AG08396 (cell line): ENCODE measurements at places on chromosomes 16 and 17.

- no peak for DNase-seq
These were observed 78.2 kb downstream of the CRISPLD2 start for GRCh38 chr16:84897911-84898377.

- no peak for DNase-seq
These were observed 604.3 kb upstream of the CA10 start for GRCh38 chr17:52762794-52763167.

- DNase-seq, result no peak
These were observed 8.6 kb upstream of the PECAM1 start for GRCh38 chr17:64399071-64399766.

- peak; percentile 42 for DNase-seq
These were observed 47.7 kb upstream of the XYLT1 start for GRCh38 chr16:17518441-17518840.

DNA sequence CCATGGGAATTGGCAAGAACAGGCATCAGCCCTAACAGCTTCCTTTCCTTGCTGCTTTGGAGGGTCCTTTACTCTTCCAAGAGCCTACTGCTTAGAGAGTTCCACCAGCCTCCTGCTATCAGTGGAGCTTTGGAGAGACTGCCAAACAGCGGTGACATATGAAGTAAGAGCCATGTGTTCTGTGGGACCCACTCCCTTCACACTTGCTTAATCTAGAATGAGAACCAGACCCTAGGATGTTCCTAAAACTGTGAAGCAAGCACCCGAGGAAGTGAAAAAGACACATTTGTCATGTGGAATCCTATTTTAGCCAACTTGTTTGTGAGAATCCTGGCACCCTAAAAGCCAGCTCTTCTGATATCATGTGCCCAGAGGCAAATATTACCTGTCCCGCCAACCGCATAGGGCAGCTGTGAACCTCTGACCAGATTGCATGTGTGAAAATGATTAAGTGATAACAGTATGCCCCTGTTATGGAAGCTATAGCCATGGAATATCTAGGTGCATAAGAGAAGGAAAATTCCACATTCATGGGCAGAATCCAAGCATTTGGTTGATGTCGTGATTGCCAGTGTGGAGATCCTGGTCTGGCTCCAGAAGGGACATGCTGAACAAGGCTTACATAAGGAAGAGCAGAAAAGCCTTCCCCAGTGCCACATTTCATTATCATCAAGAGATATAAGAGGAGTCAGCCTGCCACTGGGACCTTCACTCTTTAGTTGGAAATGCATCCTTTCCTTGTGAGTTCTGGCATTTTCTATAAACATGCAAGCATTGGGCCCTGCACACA lies 18.7 kb downstream of the RCVRN start:
- no peak for DNase-seq

DNA sequence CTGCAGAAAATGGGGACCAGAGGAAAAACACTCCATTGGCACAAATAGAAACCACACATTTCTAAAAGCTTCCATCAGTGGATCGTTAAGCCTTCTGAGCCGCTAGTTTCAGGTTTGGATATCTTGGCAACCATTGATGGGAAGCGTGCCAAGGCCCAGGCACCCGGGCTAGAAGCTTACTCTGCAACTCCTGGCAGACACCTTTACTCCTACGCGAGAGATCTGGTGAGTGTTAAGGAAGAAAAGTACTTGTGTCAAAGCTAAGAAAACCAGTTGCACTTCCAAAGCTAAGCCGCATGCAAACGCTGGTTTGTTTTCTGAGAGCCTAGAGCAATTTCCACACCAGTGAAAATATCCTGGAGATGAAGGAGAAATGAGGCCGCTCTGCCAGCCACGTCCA lies 472.4 kb downstream of the PMP22 start:
- no peak for DNase-seq

GRCh38 chr17:79126139-79126538 lies 51.5 kb downstream of the ENGASE start:
- DNase-seq, result no peak

DNA sequence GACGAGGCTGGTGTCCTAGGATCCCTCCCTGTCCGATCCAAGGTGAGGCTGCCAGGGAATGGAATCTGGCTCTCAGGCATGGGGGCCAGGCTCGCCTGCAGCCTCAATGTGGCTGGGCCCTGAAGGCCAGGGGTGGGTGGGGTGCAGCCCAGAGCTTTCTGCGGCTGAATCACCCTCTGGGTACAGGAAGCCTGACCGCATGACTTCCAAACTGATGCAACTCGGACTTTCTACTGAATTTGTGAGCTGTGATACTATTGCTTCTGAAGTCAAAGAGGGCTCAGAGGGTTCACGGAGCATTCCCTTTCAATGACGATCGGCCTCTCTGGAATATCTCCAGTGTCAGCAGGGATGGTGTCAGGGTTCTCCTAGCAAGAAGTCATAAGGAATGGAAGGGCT lies 123.7 kb downstream of the METRNL start:
- DNase-seq, result peak; percentile 89

GRCh38 chr16:9134739-9135138 lies 43.3 kb downstream of the HAPSTR1 start:
- DNase-seq, result peak; percentile 35

- DNase-seq, result no peak
These were observed 7.4 kb upstream of the SLC16A3 start for GRCh38 chr17:82221341-82221902.
